ENCODE measurements at places on chromosomes 12 and 14.

DNA sequence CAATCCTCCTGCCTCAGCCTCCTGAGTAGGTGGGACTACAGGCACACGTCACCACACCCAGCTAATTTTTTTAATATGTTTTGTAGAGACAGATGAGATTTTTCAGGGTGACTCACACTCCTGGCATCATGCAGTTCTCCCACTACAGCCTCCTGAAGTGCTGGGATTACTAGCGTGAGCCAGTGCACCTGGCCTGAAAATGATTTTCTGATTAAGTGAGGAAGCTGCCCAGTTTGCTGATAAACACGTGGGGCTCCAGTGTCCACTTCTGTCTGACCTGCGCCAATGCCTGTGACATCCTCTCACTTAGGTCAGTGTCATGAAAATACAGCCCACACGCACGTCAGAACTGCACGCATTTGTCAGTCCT, 37.0 kb upstream of the SFSWAP start:
- peak; percentile 35 for DNase-seq

- DNase-seq = no peak
Observed at GRCh38 chr14:53214384-53214783, 61.3 kb upstream of the DDHD1 start.

GRCh38 chr12:55037351-55037987, 17.7 kb downstream of the NEUROD4 start:
- no peak for DNase-seq

- DNase-seq = no peak
Observed at GRCh38 chr14:99936738-99937474, 128.3 kb upstream of the EVL start.

DNA sequence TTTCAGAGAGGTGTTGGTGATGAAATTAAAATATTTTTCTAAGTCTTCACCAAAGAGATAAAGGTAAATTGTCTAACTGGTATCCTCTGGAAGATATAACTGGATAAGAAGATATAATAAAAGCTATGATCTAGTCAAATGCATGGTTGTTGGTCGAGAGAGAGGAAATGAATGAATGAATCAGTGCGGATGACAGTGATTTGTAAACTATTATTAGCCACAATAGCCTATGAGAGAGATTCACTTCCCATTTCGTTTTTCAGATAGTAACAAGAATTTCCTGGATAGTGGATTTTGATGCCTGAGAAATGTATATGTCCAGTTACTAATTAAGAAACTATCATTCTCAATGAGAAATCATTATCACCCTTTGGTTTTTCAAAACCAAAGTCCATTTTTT, 63.1 kb downstream of the HEATR5A start:
- no peak for DNase-seq

- no peak for DNase-seq
Observed at GRCh38 chr14:50745401-50746058, 77.4 kb upstream of the SAV1 start.

DNA sequence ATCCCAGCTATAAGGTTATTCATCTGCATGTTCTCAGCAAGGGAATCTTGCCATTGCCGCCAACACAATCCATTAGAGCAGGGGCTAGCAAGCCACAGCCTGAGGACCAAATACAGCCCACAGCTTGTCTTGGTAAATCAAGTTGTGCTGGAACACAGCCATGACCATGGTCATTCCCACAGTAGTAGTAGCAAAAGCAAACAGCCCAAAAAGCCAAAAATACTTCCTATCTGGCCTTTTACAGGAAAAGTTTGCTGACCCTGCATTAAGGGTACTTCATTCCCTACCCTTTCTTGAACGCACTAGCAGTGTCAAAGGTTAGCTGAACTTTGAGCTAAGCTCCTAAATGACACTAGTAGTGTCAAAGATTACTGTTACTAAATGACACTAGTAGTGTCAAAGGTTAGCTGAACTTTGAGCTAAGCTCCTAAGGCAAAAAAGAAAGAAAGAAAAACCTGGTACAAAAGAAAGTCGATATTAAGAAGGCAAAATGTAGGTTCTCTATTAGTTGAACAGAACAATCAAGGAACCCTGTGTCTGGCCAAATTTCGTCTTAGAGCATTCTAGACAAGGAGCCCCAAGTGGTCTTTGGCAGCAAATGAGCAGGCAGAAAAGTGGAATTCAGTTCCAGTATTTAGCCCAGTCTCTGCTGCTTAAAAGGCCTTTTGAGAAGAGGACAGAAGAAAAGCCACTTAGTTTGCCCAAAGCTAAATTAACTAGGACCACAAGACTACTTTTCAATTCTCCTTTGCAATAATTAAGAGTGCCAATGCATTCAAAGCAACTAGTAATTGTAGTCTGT, 67.7 kb downstream of the NT5DC3 start:
- DNase-seq = no peak

- DNase-seq = no peak
Observed at GRCh38 chr14:96165493-96166436, 38.9 kb upstream of the BDKRB2 start.

GRCh38 chr12:60106214-60106613, 510.4 kb downstream of the SLC16A7 start:
- no peak for DNase-seq

DNA sequence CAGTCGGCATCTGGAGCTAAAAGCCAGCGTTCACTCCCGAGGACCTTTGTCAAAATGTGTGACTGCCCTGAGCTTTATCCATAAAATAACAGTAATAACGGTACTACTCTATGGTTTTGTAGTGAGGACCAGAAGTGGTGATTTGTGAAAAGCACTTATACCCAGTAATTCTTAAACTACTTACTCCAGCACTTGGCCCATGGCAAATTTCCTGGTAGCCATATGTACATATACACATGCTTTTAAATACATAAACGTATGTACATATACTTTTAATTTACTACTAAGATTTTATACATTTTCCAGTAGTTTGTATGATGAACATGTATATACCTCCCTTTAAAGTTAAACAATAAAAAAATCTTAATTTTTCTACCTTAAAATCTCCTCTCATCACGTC, 163.8 kb upstream of the TMEM132C start:
- no peak for DNase-seq

DNA sequence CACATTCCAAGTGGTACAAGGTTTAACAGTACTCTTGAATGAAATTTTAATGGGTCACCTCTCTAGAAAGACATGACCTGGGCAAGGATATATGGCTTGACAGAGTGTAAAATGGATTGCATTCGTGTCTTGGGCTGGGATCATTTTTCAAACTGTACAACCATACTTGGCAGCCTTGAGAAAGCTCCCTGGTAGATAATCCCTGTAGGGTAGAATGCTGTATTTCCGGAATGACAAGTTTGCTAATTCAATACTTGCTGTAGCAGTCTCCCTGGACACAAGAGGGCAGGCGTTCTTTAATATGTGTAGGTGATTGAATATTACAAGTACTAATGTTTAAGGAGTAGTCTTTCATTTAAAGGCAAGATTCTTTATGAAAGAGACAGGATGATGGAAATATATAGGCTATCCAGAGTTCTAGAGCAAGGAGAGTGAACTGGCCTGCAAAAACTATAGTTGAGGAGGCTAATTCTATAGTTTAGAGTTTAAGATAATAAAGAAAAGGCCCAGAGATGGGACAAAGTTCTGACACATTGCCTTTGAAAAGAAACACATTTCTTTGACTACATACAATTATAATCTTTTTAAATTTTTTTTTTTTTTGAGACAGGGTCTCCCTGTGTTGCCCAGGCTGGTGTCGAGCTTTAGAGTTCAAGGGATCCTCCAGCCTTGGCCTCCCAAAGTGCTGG, 53.4 kb downstream of the PLBD1 start:
- DNase-seq = peak; percentile 72

DNA sequence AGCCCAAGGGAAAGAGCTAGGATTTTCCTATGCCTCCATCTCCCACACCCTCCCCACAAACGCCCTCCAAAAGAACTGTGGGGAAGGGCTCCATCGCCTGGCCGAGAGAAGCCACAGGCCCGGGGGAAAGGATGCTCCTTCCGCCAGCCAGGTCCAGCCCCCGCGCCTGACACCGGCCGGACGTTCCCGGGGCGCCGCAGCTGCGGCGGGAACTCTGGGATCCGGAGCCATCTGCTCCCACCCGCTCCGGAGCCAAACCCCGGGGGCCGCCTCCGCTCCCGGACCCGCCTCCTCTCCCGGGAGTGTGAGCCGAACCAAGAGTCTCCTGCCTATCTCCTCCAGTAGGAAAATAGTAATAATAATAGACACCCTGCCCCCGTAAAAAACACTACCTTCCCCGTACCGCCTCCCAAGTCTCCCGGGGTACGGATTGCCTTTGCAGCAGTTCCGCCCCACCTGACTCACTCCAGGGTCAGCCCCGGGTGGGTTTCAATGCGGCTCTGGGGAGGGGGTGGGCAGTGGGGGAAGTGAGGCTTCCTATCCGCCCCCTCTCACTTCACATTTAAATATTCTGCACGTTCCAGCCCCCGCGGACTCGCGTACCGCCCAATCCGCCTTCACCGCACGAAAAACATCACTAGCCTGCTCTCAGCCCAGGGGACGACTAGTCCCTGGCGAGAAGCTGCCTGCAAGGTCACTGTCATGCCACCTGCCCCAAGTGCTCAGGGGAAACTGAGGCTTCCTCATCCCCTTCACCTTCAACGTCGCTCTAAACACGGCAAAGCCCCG, 2.4 kb downstream of the AGAP2 start:
- DNase-seq = peak; percentile 48

GRCh38 chr12:92156139-92156538, 10.5 kb upstream of the BTG1 start:
- no peak for DNase-seq

DNA sequence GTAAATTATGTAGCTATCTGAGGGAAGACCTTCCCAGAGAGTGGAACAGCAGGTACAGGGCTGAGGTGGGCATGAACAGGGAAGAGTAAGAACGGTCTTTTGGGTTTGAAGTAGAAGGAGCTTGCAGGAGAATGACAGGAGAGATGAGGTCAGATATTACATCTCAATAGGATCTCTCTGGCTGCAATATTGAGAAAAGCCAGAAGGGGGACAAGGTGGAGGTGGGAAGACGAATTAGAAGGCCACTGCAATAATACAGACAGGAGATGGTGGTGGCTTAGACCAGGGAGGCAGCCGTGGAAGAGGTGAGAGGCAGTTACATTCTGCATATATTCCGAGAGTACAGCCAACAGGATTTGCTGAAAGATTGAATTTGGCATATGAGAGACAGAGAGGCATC, 310.2 kb downstream of the APAF1 start:
- DNase-seq = peak; percentile 54

- DNase-seq = no peak
Observed at GRCh38 chr12:97368462-97369163, 94.0 kb upstream of the RMST start.

DNA sequence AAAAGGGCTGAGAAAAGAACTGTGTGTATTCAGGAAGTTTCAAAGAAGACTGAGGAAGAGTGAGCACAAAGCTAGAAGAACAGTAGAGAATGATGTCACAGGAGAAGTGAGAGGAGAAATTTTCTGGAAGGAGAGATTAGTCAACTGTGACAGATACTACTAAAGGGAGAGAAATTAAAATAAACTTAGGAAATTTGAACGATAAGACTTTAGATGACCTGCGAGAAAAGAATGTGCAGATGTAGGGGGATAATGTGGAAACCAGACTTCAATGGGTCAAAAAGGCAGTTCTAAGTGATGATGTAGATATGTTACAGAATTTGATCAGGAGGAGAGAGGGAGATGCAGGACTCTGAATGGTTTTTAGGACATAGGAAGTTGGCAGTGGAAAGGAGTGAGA, 287.4 kb downstream of the SYT1 start:
- no peak for DNase-seq

- no peak for DNase-seq
Observed at GRCh38 chr14:67319142-67319541, 40.5 kb downstream of the ATP6V1D start.

DNA sequence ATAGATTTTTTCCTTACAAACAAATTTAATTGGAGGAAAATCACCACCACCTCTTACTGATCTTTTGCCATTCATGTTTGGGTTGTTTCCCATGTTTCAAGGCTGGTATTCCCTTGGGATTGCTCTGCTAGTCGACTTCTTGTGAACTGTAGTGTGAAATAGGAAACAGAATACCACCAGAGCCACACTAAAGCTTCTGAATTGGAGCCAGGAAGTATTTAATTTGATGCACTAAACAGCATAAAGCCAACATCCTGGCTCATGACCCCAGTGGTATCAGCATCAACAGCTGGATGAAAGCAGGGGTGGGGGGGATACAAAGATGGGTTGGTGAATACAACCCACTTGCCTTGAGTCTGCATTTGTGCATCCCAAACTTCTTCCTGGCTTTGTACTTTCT, 127.5 kb downstream of the TBC1D30 start:
- no peak for DNase-seq

GRCh38 chr12:123111498-123112165, 39.3 kb downstream of the PITPNM2 start:
- DNase-seq = no peak
